Activated CD8-positive, alpha-beta memory T cell treated with anti-CD3 and anti-CD28 coated beads for 4 hours (primary cell): ENCODE measurements at places on chromosomes 12 and 14.
A peak's percentile ranks its signal among the peaks of the same experiment; 100 is the strongest.

DNA sequence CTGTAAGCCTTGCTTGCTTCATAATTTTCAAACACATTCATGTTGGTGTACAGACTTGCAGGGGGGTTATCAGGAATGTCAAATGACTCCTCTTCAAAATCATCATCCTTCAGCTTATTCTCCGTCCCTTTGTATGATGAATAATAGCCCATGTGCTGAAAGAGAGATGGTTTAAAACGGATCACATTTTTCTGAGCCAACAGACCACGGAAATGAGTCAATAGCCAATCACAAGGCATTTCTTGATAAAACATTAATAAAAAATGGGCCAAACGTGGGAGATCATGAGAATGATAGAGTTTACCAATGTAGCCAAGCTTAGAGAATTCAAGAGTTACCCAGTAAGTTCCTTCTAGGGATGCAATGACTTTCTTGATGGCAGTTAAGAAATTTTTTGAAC, 105.5 kb downstream of the NTS start:
- DNase-seq: no peak

DNA sequence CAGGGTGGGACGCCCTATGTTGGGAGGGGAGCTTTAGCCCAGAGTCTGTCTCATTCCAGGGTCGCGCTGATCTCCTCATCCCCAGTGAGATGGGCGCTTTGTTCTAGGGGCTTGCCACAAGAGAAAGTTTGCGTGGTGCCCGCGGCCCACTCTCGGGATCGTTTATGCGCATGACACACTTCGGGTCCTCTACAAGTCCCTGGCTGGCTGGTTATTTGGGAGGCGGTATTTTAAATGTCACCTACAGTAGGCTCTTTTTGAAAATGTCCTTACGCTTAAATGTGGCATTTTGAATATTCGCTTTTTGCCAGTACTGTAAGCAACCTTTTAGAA, 541 bp downstream of the GOLT1B start:
- peak; percentile 5 for DNase-seq

DNA sequence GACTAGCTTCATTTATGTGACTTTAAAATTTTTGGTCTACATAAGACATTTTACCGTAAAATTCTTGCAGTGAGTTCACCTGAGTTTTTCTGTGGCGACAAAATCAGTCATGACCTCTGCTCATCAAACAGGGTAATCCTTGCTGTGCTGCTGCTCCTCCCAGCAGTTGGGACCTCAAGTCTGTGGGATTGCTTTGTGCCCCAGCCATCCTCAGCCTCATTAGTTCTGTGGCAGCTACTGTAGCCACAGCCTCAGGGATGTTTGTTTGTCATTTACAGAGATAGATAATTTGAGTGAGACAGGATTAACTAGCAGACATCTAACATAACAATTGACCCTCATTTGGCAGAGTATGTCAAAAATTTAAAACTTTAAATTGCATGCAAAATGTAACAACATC, 357.0 kb downstream of the PCNX1 start:
- DNase-seq: no peak

DNA sequence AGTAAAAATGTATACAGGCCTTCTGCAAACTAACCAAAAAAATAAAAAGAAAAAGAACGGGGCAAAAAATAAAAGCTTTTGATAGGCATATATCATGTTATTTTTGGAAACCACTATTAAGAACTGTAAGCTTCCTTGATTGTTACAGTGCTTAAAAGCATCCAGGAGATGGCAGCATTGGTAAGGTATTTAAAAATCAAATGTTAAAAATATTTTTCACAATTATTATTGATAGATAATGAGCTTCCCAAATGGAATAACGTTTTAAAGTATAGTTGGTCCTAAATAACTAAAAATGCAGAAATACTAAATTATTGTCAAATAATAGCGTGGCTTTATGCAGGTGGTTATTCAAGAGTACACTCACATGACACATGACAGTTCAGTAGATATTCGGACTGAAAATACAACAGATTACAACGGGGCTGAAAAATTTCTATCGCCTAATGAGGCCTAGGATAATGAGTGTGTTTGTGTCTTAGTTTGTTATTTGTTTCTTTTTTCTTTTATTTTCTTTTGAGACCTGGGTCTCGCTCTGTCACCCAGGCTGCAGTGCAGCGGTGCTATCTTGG, 127.2 kb upstream of the ATF7IP start:
- no peak for DNase-seq

DNA sequence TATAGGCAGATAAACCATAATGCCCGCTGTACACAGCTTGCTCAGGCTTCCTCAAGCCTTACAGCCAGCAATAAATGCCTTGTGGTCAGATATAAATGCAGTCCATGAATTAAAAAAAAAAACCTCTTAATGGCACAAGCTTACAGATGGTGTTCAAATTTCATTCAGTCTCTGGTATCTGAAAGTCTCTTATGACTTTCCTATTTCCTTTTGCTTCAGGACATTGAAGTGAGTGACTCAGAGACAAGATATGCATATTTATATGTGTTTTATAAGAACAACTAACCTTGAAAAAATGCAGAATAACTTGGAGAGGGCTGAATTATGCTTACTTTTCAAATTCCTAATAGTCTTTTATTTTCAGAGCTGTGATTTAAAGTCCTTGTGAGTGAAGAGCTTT, 426.9 kb upstream of the MIS18BP1 start:
- no peak for DNase-seq

DNA sequence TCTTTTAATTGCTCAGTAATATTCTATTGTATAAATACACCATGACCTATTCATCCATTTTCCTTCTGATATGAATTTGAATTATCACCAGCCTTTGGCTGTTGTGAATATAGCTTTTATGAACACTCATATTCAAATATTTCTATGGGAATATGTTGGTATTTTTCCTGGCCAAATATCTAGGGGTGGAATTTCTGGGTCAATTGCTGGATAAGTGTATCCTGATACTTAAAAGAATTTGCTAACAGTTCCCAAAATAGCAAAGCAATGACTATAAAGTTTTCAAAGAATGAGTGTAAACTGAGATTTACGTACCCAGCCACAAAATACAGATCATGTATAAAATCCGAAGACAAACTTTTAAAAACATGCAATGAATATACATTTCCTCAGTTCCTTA, 148.7 kb upstream of the CLEC14A start:
- no peak for DNase-seq

GRCh38 chr14:34794941-34795340, 80.2 kb downstream of the BAZ1A start:
- no peak for DNase-seq

DNA sequence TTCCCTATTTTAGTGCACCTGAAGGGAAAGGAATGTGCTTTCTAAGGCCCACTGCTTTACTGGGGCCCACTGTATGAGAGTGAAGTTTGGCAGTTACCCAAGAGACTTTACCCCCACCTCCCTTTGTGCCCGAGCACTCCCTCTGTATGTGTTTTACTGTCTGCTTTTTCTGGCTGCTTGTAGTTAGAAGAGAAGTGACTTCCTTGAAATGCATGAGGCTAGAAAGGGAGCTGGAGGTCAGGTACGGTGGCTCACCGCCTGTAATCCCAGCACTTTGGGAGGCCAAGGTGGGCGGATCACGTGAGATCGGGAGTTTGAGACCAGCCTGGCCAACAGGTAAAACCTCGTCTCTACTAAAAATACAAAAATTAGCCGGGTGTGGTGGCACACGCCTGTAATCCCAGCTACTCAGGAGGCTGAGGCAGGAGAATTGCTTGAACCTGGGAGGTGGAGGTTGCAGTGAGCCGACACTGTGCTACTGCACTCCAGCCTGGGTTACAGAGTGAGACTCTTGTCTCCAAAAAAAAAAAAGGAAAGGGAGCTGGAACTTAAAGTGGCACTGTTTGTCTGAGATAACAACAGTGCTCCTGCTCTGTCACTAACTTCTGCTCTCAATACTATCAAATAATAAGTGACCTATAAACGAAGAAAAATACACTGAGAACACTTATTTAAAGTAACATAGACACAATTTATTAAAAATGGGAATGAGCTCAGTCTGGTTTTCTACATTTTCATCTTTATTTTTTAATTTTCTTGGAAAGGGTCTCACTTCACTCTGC, 5.8 kb downstream of the TRIP11 start:
- no peak for DNase-seq
